ENCODE measurements at places on chromosomes 4 and X.

DNA sequence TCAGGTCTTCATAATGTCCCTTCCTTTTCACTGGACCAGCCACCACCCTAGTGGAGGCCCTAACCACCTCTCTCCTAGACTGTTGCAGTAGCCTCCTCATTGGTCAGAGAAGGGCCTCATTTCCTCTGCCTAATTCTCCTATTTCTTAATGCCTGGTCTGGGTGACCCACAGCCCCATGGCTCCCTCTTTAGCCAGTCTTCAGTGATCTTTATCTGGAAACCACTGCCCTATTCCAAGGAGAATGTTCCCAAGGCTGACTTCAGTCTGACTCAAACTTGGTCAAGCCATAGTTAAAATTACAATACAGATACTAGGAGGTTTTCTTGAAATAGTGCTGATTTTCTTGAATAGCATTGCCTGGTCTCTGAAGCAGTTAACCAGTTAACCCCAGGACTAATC, 53.6 kb upstream of the PRPS1 start:
- DNase-seq = no peak

DNA sequence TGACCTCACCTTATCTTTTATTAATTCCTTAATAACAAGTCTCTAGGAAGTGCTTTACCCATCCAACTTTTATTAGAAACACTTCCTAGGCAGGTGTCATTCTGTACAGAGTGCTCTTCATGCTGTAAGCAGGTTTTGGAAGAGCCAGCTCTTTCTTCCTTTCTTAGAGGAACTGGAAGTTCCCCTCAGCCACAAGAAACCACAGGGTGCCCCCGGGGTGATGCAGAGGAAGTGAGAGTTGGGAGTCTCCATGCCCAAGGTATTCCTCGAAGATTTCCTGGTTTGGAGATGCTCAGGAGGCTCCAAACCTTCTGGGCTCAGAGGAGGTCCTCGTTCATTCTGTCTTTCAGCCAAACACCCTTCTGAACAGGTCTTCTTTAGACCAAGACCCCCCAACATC, 83.8 kb downstream of the EGF start:
- no peak for DNase-seq

- DNase-seq = no peak
Observed at GRCh38 chr4:133493776-133494175, 344.7 kb downstream of the PCDH10 start.

DNA sequence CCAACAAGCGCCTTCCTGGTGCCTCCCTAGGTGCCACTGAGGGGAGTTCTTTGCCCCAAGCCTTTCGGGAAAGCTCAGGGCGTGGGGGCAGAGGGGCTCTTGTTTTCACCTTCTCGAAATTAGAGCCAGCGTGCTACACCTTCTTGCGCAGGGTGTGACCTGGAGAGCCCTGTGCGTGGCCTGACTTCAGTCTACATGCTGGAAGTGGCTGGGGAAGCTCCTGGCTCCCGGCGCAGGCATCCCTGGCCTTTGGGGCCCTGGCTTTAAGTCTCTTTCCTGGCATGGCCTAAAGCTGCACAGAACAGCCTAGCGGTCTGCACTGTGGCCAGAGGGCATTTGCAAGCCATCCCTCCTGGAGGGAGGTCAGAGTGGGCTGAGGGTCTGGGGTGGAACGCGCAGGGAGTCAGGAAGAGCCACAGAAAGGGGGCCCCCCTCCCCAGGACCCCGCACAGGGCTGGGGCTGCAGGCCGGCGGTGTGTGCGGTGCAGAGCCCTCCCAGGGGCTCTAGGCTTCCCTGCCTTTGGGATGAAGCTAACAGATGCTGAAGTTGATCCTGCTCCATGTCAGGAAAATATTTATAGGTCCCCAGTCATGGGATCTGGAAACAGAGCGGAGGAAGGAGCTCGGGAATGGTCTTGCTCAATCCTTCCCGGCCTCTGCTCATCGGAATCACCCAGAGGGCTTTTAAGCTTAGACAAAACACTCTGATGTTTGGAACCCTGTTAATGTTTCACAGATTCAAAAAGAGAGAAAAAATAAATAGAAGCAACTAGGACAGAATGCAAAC, 781 bp upstream of the SPON2 start:
- DNase-seq = no peak

DNA sequence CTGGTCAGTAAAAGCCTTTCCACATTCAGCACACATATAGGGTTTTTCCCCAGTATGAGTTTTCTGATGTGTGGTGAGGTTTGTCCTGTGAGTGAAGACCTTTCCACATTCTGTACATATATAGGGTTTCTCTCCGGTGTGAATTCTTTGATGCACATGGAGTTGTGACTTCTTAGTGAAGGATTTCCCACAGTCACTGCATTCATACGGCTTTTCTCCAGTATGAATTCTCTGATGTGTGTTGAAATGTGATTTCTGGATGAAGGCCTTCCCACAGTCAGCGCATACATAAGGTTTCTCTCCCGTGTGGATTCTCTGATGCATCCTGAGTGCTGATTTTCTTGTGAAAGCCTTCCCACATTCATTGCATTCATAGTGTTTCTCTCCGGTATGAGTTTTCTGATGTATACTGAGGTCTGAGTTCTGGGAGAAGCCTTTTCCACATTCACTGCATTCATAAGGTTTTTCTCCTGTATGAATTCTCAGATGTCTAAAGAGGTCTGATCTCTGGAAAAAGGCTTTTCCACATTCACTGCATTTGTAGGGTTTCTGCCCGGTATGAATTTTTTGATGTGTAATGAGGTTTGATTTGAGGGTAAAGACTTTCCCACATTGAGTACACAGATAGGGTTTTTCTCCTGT, 34.7 kb downstream of the ZNF41 start:
- DNase-seq = no peak

GRCh38 chr4:101299899-101300540, 47.3 kb downstream of the PPP3CA start:
- DNase-seq = no peak

- DNase-seq = no peak
Observed at GRCh38 chr4:81350040-81350439, 121.7 kb downstream of the RASGEF1B start.

DNA sequence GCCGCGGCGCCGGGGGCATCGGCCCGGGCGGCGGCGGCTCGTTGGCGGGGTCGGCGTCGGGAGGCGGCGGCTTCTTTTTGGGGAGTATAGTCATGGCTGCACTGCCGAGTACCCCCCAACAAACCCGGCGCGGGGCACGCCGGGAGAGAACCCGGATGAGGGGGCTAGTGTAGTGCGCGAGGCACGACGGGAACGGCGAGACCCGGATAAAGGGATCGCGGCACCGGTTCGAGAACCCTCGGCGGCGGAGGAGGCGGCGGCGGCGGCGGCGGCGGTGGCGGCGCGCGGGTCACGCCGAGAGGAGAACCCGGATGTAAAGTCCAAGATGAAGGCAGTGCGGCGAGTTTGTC, at the start of gene OTUD5:
Gene OTUD5 (minus strand): TSS at position 131 of the 350 bp plus-strand sequence. CDS start 37 bp downstream, at position 94.
- peak; percentile 35 for DNase-seq

DNA sequence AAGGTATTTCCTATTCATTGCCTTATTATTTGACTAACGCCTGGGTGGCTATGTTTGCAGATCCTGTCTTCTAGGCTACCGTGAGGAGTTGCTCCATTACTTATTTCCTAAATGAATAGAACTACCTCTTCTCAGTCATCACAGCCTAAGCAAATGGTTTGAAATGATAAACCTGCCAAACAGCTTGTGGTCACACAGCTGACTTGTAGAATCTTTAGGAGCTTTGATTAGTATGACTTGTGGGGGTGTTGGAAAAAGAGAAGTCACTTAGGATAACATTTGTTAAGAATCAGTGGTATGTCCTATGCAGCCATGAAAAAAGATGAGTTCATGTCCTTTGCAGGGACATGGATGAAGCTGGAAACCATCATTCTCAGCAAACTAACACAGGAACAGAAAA, 169.3 kb downstream of the PPARGC1A start:
- DNase-seq = no peak

- no peak for DNase-seq
Observed at GRCh38 chr4:185797018-185797417, 15.0 kb downstream of the SORBS2 start.

- no peak for DNase-seq
Observed at GRCh38 chrX:960821-961220, 251.6 kb downstream of the CRLF2 start.

DNA sequence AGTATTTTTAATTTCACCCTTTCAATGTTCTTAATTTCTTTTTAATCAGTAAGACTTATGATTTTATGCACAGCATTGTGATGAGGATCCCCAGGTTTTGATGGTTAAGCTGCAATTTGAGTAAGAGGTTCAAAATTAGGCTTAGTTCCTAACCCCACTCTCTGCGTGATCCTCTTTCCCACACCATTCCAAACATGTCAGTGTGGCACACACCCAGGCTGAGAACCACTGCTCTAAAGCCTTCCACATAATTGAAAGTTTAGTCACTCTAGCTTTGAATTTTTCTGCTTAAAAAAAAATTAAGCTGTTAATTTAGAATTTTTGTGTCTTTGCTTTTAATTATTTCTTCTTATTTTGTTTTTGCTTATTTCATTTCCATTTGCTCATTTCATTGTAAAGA, 68.8 kb upstream of the SLC7A11 start:
- DNase-seq = no peak

GRCh38 chr4:162682651-162683050, 484.0 kb downstream of the NAF1 start:
- DNase-seq = no peak

GRCh38 chr4:54487491-54487890, 170.3 kb upstream of the KIT start:
- no peak for DNase-seq

- no peak for DNase-seq
Observed at GRCh38 chrX:153465691-153466380, 4.5 kb downstream of the HAUS7 start.

GRCh38 chr4:113411496-113411938, 350.0 kb downstream of the CAMK2D start:
- no peak for DNase-seq

DNA sequence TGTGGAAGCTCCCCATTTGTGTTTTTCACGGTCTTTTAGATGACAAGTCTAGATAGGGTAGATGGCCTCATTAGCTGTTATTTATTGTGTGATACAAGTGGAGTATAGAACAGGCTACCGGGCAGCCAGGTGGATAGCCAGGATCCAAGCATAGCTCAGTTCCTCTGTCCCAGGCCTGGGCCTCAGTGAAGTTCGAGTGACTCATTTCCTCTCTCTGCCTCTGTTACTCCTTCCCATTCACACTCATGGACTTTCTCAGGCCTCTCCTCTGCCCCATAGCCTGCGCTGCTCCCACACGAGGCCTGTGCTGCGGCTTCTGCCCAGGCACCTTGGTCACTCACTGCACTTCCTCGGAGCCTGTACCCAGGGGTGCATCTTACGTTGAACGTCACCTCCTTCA, 54.5 kb downstream of the TENM3 start:
- DNase-seq = no peak

- no peak for DNase-seq
Observed at GRCh38 chrX:81489987-81490386, 288.1 kb downstream of the SH3BGRL start.

DNA sequence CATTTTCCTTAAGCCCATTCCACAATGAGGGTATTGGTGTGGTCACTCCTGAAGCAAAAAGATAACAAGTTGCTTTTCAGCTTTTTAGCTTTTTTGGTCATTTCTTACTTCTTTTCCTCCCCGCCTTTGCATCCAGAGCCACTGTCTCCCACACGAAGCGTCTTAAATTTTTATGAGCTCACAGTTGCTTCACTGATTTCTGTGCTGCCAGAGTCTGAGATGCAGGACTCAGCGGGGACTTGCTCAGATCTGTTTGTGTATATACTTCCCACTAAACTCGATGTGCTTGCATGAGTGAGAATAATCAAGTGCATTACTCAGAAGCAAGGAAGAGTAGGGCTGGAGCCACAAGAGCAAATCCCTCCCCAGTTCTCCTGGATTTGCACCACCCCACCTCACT, 80.2 kb upstream of the FHL1 start:
- DNase-seq = no peak

- no peak for DNase-seq
Observed at GRCh38 chr4:121156822-121157769, 7.0 kb downstream of the TNIP3 start.

GRCh38 chrX:154126101-154126500, 17.9 kb upstream of the OPN1LW start:
- no peak for DNase-seq

DNA sequence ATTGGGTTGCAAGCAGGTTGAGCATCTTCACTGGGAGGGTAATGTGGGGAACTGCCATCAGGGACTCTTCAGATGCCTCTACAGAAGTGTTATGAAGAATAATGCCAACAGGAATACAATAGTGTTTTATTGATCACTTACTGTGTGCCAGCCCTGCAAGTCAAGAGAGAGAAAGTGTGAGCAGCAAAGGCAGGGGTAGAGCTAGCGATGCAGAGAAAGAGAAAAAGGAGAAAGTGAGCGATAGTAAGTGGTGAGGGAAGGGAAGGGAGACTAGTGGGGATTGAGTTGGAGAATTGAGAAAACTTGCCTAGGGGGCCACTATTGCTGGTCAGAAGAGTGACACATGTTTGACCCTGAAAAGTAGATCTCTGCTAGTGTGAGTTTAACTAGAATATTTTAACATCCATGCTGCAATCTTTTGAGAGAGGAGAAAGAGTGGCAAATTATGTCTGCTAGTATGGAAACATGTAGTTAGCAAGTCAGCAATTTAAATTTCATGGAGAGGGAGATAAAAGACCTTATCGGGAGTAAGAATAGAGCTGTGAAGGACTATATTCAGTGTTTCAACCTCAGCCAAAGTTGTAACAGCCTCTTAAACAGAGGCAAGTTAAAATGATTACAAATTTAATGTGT, 12.2 kb downstream of the AFF1 start:
- no peak for DNase-seq

GRCh38 chrX:104921584-104922205, 298.8 kb downstream of the TEX13A start:
- DNase-seq = no peak

DNA sequence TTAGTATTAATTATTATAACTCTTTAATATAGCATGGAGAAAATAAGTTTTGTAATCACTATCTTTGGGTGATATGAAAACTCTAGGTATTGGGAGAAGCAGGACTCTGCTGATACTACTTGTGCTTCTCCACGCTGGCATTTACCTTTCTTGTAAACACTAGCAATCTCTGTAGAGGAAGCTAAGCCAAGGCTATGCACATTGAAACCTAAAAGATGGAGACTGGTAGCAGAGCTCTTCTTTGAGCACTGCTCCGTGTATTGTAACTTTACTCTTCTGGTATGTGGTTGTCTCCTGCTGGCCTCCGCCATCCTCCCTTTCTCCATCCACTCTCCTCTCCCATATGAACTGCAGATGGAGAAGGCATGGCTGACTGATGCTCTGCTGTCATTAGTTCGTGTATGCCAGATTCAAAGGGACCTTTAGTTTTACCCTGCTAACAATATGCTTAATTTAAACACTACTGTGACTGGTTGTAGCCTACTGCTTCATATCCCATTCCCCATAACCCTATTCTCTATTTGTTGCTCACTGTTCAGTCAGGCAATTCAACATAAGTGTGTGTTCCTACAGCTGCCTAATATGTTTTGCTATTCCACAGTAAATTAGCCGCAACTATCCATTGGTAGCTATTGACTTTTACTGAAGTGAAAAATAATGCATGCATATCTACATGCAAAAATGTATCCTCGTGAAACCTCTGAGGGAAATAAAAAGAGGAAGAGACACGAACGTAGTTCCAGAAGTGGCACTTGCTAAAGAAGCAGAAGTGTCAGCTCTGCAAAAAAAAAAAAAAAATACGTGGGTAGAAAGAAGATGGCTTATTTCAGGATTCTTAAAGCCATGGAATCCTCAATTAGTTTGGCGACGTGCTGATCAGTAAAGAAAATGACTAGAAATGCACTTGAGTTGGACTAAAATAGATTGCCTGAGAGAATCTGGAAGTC, 55.6 kb upstream of the CCSER1 start:
- no peak for DNase-seq
